ENCODE measurements at places on chromosomes 16 and 17. TPM values are rescaled to one million over a fixed set of nuclear protein-coding genes. Genes with fewer than 3 reads are reported as not detected.
A peak's percentile ranks its signal among the peaks of the same experiment; 100 is the strongest.

Gene TMC7
- total RNA-seq: 3.3 TPM

Gene RAB11FIP4
- total RNA-seq: 15.7 TPM

Gene KREMEN2
- total RNA-seq: not detected

Gene ANKRD13B
- total RNA-seq: 6.6 TPM

DNA sequence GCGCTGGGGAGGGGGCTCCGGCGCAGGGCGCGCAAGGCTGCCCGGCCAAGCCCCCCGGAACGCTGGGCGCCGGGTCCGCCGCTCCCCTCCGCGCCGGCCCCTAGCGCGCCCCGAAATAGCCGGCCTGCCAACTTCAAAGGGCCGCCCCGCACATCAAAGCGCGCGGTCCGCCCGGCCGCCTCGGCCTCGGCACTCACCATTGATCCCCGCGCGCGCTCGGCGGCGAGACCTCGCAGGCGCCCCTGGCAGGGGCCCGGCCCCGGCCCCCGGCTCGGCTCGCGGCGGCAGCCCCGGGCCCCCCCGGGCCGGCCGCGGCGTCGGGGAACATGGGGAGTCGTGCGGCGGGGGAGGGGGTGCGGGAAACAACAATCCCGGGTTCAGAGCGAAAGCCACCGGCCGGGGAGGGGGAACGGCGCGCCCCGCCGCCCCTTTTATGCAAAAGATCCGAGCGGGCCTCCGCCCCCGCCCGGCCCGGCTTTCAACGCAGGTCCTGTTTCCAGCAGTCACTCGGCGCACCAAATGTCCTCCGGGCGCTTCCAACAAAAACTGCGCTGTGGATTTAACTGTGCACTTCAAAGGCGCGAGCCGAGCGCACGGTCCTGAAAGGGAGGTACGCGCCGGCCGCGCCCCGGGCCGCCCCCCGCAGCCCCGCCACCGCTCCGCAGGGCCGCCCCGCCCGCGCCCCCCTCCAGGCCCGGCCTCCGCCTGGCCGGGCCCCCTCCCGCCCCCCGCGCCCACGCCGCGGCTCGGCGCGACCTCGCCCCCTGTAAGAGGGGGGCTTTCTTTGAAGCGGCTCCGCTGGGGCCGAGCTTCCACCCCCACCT lies 608 bp downstream of the AXIN2 start:
- no peak overlapping the region for H3K27ac ChIP-seq
- peaks cover 3% of the 10 kb centered on the region for H3K27me3 ChIP-seq
- peak; percentile 91 for DNase-seq

GRCh38 chr17:48374650-48375230 lies 55.3 kb downstream of the SKAP1 start:
- H3K4me3 ChIP-seq: no peak overlapping the region
- no peak overlapping the region for H3K27ac ChIP-seq
- H3K4me1 ChIP-seq: no peaks in the 10 kb centered on the region
- H3K36me3 ChIP-seq: no peaks in the 10 kb centered on the region
- DNase-seq: no peak

- H3K27me3 ChIP-seq: no peaks in the 10 kb centered on the region
- peaks cover 20% of the 10 kb centered on the region for H3K4me1 ChIP-seq
- no peak overlapping the region for H3K4me3 ChIP-seq
- no peaks in the 10 kb centered on the region for H3K36me3 ChIP-seq
- no peak for DNase-seq
Measured at GRCh38 chr16:23132775-23133463, 16.3 kb downstream of the USP31 start.

DNA sequence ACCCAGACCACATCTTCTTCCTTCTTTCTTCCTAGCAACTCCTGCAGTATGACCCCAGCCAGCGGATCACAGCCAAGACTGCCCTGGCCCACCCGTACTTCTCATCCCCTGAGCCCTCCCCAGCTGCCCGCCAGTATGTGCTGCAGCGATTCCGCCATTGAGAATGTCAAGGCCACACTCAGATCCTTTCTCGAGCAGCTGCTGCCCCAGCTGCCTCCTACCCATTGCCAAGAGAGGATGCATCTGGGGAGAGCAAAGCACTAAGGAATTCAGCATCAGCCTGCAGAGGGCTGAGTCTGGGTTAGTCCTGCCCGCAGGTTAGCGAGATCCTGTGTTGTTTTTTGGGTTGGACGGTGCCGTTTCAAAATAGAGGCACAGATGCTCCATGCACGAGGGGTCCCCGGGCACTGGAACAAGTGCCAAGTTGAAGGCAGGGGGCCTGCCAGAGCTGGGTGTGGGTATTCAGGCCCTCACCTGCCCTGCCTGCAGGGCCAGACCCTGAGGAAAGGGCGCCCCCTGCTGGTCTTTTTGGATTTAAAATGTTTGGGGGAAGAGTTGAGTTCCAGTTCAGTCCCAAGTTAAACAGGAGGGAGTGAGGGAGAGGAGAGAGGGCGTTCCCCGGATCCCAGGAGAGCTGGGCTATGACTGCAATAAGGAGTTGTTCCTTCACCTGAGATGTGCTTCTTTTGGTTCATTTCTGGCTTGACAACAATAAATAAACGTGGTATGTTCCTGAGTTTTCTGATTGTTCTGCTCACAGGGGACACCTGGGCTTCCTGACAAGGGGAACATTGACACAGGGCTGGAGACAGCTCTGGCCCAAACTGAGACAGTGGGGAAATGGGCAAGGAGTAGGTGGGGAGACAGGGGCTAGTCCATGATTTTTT lies 4.9 kb downstream of the CDK3 start:
- H3K4me1 ChIP-seq: peaks cover 33% of the 10 kb centered on the region
- H3K4me3 ChIP-seq: no peak overlapping the region
- DNase-seq: no peak
- no peaks in the 10 kb centered on the region for H3K27me3 ChIP-seq
- peaks cover 33% of the 10 kb centered on the region for H3K36me3 ChIP-seq

GRCh38 chr17:62627904-62628633 lies 599 bp downstream of the MRC2 start:
- H3K36me3 ChIP-seq: no peaks in the 10 kb centered on the region
- H3K27ac ChIP-seq: peak overlapping the region; percentile 86
- H3K27me3 ChIP-seq: peaks cover 14% of the 10 kb centered on the region
- DNase-seq: peak; percentile 63
- peak overlapping the region; percentile 68 for H3K4me3 ChIP-seq

DNA sequence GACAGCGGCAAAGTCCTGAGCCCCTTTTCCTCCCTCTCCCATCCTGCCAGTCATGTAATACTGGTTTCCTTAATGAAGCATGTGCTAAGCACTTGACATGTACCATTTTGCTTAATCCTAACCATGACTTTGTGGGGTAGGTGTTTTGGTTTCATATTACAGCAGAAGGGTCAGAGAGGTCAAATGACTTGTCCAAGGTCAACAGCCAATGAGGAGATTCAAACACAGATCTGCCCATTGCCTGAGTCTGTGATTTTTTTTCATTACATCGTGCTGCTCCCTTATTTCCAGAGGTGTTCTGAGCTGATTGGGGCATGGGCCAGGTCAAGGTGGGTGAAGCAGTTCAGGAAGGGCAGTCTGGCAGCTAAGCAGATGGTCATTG lies 17.6 kb upstream of the PHF12 start:
- no peak overlapping the region for H3K4me3 ChIP-seq
- no peak for DNase-seq
- H3K27me3 ChIP-seq: no peaks in the 10 kb centered on the region

Data from lower lobe of right lung (tissue), 2 donors.